Activated T-cell treated with anti-CD3 and anti-CD28 coated beads, Interleukin-2, amount 50 U/mL, for 72 hours (primary cell): ENCODE measurements at places on chromosomes 5 and 9.

- DNase-seq: peak; percentile 69
These were observed at the start of gene PPP2R2B for GRCh38 chr5:146878476-146879172. TSS of gene PPP2R2B (minus strand) at chr5:146878757.

GRCh38 chr9:35273591-35273990 is 111.8 kb downstream of the UNC13B start:
- DNase-seq: no peak

DNA sequence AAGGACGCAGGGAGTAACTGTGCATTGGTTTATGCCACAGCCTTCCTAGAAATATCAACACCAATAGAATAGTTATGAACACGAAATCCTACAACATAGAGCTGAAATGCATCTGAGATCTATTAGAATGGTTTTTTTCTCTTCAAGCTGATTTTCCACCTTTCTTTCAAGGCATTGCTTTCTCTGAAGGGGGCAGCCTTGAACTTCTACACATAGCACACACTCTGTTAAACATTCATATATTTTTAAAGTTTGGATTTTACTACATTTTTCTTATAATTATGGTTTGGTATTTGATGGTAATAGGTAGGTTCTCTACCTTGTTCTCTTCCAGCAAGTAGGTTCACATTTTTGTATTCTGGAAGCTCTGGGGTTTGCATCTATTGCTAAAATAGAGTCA is 661.8 kb downstream of the SEMA5A start:
- no peak for DNase-seq

DNA sequence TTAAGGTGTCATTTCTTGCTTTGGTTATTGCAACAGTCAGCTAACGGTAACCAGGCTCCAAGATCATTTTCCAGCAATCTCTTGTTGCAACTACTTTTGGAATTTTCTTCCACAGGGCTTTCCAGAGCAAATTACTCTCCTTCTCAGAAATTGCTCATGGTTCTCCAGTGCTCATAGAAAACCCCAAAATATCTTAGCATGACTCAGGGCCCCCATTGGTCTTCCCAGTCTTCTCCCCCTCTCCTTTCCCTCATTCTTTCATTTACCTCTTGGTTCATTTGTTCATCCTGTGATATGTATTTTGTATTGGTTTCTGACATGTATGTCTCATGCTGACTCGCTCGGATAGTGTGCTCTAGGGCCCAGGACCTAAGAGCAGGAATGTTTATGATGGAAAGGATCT is 35.6 kb downstream of the WWC1 start:
- no peak for DNase-seq

GRCh38 chr9:38253200-38253599 is 139.3 kb upstream of the ALDH1B1 start:
- DNase-seq: no peak

GRCh38 chr9:9914174-9914573 is 698.6 kb downstream of the PTPRD start:
- no peak for DNase-seq

GRCh38 chr9:16721972-16722371 is 148.5 kb downstream of the BNC2 start:
- DNase-seq: no peak

DNA sequence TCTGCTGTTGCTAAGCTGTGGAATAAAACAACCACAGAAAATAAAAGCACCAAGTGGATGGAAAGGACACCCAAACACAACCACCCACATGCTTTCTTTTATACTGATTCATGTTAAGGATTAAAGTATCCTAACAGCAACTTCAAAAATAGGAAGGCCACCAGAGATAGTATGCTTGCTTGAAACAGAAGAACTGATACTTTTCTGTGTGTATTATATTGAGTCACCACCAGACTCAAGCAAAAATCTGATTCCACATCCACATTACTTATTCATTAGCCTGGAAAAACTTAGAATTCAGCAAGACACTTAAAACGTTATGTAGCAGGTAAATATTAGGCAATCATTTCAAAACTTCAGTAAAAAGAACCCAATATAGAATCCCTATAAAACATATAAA is 52.3 kb downstream of the ZDHHC21 start:
- no peak for DNase-seq

GRCh38 chr9:89796606-89797005 is 191.8 kb downstream of the GADD45G start:
- DNase-seq: no peak

DNA sequence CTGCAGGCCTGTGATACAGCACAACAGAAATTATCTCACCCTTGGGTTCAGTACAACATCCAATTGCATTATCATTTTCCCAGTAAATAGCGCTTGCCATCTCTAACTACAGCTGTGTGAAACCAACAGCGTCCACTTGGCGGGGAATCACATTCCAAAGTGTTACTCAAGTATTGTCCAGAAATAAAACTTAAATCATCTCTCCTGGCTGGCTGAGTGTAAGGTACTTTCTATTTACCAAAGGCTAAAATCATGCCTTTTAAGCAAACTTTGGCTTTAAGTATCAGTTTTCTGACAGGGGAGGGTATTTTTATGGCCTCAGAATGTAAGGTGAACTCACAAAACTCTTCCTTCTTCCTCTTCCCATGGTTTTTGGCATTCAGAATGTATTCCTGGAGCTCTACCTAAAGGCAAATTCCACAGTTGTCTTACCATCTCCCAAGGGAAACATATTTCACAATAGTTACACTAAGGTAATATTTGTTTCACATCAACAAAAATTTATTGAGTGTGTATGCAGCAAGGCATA is 205.6 kb upstream of the MPDZ start:
- no peak for DNase-seq

GRCh38 chr5:171906066-171906570 is 100.3 kb downstream of the FBXW11 start:
- no peak for DNase-seq

DNA sequence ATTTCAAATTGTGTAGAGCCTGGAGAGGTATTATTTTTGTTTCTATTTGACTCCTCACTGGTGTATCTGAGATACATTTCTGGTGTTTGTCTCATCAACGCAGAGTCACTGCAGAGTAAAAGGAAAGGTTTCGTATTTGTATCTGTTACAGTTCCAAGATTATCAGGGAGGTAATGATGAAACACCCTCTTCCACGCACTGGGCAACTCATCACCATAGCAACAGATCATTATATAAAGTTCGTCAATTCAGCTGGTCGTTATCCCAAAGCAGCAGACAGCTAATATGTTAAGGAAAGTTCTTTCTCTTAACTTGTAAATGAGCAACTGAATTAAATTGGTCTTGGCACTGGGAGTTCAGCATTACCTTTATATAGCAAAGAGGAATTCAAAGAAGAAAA is 513.5 kb downstream of the MTRR start:
- DNase-seq: no peak

GRCh38 chr9:70480405-70480980 is 66.0 kb upstream of the KLF9 start:
- DNase-seq: no peak

- no peak for DNase-seq
These were observed 27.0 kb upstream of the COL15A1 start for GRCh38 chr9:98916660-98917059.

DNA sequence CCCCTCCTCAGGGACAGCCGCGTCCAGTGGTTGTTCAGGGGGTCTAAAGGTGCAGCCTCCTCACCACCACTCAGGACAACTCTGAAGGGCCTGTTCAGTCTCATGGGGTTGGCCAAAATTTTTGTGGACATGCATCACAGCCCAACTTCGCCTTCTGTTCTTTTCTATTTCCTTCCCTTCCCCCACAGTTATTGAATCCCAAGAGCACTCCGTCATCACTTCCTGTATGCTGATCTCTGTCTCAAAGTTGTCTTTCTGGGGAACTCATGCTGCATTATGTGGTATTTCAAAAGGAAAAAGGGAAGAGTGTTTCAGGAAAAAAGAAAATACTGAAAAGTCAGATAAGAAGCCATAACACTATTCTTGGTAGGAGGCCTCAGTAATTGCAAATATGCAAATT is 355.4 kb downstream of the CAAP1 start:
- DNase-seq: no peak

GRCh38 chr5:75616371-75616881 is 5.2 kb downstream of the ANKDD1B start:
- DNase-seq: no peak

GRCh38 chr9:71748280-71748743 is 20.0 kb downstream of the CEMIP2 start:
- no peak for DNase-seq
